ENCODE measurements at places on chromosomes 1 and 21.

DNA sequence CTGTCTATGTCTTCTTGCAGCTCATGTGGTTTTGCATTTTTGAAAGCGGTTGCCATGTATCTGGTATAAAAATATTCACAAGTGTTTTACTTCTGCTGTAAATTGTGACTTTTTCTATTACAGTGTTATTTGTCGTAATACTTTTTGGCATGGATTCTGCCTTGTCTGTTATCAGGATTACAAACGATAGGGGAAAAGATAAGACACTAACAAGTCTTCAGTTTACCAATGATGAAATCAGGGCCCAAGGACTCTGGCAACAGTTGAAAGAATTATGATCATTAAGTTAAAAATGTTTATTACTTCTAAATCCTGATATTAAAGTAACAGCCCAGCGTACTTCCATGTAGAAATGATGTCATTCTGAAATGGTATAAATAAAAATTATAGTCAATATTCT, 298.8 kb downstream of the KIF26B start:
- DNase-seq: no peak

DNA sequence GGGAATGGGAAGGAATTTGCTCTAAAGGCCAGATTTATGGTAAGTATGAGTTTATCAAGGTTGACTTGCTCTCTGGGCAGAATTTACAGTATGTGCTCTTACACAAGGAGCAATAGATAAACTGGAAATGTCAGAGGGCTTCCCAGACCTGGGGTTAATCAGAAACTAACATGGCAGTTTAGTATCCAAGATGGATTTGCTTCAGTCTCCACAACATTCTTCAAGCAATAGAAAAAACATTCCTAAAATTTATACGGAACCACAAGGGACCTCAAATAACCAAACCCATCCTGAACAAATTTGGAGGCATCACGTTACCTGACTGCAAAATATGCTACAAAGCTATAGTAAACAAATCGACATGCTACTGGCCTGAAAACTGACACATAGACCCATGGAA, 606.7 kb upstream of the CHRM3 start:
- DNase-seq: no peak

DNA sequence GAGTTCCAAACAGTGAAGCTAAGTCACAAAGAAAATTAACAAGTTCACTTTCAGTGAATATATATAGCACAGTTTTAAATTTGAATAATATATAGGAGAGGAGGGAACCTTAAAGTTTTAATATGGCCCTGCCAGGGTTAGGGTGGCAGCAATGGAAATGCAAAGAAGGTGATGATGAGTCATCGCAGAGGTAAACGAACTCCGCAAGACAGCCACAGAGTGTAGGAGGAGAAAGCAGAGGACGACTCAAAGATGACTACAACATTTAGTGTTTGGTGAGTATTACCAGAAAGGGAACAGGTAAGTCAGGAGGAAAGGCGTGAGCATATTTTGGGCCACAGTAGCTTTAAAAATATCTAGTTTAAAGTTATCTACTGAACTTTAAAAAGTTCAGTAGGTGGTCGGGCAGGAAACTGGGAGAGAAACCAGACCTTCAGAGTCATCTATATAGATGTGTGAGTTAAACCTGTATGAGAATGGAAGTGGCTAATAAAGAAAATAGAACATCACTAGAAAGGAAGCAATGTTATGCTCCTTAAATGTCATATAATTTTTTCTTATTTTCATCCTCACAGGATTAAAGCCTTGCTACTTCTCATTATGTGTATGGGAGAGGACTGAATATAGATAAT, 75.7 kb downstream of the UCHL5 start:
- no peak for DNase-seq

DNA sequence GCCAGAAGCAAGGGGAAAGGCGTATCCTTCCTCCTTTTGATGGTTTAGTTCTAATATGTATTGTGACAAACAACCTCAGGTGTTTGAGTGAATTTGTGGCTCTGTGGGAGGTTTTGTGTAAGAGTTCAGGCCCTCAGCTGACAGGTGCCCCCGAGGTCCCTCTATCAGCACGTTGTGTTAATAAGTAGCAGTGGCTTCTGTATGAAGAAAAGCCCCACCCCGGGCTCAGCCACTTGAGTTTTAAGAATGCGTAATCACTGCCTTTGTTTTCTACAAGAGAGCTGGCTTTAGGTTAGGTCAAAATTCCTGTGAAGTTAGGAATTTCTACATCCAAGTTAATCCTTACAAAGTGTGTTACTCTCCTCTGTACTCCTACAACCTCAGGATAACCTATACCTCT, 92.4 kb upstream of the PGBD5 start:
- DNase-seq: no peak

DNA sequence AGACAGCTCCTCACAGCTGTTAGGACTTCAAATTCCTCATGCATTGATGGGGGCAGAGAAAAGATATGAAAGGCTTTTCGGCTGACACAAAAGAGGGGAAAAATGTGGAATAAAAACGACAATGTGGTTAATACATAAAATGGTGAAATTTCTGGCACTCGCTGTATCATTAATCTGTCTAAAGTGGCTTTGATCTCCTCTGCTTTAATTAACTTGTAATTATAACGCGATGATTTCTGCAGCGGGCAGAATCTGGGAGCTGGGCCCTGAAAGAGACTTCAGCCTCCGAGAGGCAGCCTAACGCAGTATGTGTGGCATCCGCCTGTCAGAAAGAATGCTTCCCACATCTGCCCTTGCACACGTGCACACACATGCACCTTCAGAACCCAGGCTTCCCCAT, 144.1 kb upstream of the IGSF21 start:
- no peak for DNase-seq

- no peak for DNase-seq
These were observed 53.7 kb downstream of the ZNF697 start for GRCh38 chr1:119594376-119594775.

Measured in GOT3 (cell line).